ENCODE measurements at places on chromosomes 12 and 14.
A peak's percentile ranks its signal among the peaks of the same experiment; 100 is the strongest.

DNA sequence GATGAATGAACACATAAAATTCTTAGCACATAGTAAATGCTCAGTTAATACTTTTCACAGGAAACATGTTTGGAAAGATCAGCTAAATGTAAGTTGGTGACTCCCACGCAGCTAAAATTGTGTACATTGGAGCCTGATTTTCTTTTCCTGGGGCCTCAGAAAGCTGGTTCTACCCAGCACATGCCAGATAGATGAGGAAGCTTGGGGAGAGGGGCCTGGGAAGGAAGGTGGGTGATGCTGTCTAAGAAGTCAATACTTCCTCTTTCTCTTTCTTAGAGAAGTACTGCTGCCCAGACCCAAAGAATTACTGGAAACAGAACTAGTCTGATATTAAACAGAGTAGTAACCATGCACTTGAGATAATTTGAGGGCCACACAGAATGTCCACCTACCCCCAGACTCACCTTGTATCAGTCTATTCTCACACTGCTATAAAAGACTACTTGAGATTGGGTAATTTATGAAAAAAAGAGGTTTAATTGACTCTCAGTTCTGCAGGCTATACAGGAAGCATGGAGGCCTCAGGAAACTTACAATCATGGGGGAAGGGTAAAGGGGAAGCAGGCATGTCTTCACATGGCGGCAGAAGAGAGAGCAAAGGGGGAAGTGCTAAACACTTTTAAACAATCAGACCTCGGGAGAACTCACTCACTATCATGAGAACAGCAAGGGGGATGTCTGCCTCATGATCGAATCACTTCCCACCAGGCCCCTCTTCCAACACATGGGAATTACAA, 123.3 kb upstream of the MED13L start:
- DNase-seq, result no peak

- DNase-seq, result peak; percentile 58
Observed at GRCh38 chr14:68790644-68791077, 2.2 kb downstream of the ZFP36L1 start.

- DNase-seq, result no peak
Observed at GRCh38 chr14:88660056-88660455, 97.2 kb downstream of the ZC3H14 start.

DNA sequence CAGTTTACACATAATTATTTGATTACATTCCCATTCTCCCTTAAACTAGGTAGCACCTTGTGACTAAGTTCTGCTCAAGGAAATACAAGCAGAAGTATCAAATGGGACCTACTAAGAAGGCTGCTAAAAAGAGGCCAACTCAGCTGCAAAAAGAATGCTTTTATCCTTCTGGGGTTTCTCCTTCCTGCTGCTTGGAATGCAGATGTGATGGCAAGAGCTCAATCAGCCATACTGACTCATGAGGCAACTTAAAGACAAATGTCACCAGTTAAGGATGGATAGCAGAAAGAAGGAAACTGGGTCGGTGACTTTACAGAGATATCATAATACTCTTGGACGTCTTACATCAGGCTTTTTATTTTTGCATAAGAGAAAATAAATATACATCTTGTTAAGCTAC, 38.0 kb upstream of the RAP1B start:
- no peak for DNase-seq

- no peak for DNase-seq
Observed at GRCh38 chr14:58587271-58587670, 50.5 kb upstream of the DACT1 start.

All from T-helper 22 cell (primary cell).